Inflammatory macrophage (primary cell): ENCODE measurements at places on chromosomes 3 and 15.
A peak's percentile ranks its signal among the peaks of the same experiment; 100 is the strongest.

GRCh38 chr3:24264748-24265158 lies 229.9 kb downstream of the THRB start:
- peak; percentile 55 for DNase-seq

DNA sequence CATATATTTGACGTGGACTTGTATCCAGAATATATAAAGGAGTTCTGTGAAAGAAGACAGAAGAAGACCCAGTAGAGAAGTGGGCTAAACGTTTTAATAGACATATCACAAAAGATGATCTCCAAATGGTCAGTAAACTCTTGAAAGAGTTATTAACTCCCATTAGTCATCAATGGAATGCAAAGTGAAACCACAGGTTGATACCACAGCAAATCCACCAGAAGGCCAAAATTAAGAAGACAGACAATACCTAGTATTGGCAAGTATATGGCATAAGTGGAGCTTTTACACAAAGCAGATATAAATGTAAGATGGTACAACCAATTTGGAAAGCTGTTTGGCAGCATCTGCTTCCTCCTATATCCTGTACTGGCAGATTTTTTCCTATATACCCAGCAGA lies 6.0 kb downstream of the SPATA16 start:
- no peak for DNase-seq

GRCh38 chr3:100956276-100956675 lies 36.9 kb downstream of the ABI3BP start:
- no peak for DNase-seq

- no peak for DNase-seq
Observed at GRCh38 chr3:42844412-42844713, 31.3 kb downstream of the CYP8B1 start.

DNA sequence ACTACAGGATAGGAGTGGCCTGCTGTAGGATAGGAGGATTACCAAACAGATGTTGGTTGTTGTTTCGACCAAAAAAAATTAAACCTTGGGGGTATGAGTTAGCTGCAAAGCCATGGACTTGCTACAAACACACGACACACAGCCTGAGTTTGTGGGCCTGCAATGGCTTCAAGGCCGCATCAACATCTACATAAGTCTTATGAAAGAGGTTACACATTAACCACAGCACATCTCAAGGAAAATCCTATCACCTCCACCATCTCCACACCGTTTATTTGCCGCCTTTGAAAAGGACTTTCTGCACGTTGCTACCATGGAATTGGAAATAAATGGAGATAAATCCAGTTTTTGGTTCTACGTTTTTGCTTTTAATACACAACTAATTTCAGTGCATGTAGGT lies 23.0 kb downstream of the LRIG1 start:
- DNase-seq: no peak

DNA sequence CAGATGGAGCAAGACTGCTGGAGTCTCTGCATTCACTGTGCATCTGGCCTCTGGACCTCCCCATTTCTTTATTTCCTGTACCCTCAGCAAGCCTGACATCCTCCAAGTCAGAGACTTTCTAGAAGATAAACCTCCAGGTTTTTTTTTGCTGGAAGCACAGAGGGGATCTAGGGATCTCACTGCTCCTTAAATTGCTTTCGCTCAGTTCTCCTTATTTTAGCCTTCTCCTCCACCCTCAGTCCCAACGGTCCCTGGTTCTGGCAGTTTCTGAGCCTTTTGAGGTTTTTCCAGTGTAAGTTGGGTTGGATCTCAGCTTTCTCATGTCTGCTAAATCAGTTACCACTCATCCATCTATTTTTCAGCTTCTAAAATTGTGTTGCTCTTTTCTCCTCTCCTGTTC lies 22.7 kb upstream of the CHD2 start:
- DNase-seq: no peak

DNA sequence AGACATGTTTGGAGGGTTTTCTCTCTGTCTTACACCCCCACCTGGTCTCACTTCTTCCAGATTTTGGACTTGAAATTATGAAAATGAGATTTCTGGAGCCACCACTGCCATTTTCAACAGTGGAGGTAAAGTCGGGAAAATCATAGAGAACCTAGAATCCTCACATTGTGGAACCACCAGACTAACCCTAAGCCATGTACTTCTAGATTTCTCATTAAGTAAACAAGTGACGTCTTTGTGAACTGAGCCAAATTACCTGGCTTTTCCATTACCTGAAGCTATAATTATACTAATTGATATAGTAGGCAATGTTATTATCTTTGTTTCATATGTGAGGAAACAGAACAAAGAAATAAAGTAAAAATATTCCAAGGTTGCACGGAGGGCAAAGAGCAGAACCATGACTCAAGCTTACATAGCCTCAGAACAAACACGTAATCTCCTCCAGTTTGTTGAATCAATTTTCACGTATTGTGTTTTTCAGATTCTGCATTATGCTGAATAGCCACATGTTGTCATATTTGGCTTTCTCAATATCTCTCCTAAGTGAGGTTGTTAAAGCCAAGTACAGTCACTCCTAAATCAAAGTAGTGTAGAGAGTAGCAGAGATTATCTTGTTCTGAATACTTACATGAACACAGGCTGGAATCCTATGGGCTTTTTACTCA lies 101.3 kb upstream of the CMC1 start:
- DNase-seq: no peak

DNA sequence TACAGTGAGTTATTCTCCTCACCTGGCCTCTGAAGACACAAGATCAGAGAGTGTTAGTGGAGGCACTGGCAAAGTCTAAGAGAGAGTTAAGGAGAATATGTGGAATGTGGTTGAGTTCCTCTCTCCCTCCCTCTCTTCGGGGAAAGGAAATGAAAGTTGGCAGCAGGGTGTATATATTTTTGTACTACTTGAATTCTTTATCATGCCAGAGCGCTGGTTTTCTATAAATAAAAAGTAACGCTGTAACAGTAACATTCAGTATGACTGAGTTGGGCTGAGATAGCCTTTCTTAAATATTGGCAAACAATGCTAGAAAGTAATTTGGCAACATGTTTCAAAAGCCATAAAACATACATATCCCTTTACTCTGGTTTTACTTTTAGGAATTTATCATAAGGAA lies 77.5 kb upstream of the TNFAIP8L3 start:
- DNase-seq: no peak

DNA sequence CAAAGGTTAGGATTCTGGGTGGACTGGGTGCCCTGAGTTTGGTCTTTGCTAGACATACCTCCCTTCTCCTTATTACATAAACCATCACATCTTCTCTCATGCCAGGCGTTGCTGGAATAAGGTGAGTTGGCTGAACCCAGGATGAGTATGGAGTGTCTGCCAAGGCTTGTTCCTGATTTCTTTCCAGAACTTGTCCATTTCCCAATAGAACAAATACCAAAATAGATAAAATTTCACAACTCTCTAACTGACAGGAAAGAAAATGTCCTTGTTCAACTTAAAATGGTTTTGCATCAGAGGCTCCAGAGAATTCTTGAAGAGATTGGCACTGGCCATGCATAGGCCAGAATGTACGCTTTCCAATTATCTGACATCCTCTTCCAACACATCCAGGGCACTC lies 291.9 kb downstream of the IGSF11 start:
- DNase-seq: no peak

DNA sequence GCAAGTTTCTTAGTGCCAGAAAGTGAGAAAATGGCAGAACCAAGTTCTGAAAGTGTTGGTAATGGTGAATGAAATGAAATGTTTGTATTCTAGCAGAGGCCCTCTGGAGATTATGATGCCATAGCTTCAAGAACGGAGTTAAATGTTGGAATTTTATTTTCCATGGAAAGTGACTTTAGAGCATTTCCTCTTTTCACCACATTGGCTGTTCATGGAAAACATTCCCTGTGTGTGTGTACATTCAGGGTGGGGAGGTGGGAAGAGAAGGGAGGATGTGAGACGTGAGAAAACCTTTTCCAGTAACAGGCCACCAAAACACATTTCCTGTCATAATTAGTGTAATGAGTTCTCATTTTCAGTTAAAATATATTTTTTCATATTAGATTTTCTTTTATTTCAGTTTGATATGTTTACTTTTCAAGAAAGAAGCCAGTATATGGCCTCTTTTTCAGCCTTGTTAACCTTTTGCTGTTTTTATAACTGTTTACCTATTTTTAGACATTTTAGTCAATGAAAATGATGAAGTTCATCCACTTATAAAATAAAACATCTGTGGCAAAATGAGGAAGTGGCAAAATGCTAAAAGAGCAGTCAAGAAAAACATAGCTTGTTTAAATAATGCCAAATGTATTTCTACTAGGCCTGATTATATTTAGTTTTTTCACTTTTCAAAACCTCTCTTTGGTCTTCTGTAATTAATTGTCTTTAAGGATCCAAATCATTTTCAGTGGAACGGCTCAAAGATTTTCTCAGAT lies 21.6 kb downstream of the SAMMSON start:
- DNase-seq: no peak

- no peak for DNase-seq
Observed at GRCh38 chr3:70250492-70250891, 61.9 kb downstream of the MDFIC2 start.

GRCh38 chr3:18898911-18899310 lies 249.4 kb upstream of the KCNH8 start:
- no peak for DNase-seq

DNA sequence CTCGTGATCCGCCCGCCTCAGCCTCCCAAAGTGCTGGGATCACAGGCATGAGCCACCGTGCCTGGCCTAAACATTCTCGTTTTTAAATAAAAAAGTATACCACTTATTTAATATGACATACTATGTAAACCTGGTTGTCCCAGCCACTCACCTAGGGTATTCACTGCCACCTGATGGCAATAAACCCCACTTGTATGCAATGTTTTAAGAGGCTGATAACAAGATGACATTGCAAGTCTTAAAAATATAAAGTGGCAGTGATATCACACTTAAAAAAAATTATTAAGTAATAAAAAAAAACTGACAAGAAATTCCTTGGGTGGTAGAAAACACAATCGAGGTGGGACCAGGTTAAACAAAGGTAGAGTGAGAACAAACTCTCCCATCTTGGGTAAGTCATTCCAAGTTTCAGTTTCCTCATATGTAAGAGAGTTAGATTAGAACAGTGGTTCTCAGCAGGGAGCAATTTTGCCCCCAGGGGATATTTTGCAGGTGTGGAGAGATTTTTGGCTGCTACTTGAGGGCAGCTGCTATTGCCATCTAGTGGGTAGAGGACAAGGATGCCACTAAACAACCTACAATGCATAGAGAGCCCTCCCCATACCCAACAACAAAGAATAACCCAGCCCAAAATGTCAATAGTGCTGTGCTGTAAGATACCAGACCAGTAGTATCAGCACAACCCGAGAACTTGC lies 14.5 kb downstream of the ARF4 start:
- no peak for DNase-seq

DNA sequence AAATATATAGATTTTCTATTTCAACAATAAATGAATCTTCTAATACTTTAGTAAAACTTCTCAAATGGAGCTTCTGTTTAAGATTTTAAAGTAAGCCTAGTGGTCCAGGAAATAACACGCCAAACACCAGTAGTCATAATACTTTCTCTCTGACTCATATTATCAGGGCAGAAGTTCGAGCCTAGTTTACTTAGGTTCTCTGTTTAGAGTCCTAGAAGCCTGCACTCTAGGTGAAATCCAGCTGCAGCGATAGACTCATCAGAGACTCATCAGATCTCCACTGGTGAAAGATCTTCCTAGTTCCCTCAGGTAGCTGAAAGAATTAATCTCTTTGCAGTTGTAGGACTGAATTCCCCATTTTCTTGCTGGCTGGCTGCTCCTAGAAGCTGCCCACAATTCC lies 552.5 kb upstream of the ROBO2 start:
- DNase-seq: no peak

DNA sequence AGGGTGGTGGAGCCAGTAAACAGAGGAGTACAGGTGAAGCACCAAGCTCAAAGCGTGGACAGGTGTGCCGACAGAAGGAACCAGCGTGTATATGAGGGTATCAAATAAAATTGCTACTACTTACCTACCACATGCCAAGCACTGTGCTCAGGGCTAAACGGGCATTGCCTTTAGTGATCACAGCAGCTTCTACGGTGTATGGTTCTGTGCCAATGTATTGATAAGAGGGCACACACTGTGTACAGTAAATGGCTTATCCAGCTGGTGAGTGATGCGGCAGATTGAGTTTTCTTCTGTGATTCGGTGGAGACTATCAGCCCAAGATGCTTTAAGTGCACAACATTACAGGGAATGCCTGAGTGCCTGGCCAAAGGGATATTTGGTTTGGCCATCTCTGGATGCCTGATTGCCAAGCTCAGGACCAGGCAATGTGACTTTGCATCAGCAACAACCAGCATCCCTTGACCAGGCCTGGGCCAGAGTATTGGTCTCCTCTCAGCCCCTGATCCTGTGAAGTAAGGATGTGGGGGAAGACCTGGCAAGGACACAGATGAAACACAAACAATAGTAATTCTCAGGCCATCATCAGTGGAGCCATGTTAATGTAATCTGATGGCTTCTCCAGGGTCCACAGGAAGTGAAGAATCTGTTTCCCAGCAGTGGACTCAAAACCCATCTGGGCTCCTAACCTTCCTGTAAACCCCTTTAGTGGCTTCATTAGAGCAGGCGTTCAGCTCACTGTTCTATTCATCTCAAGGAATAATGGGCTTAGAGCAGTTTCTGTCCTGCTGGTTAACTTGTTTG lies 14.1 kb downstream of the STARD5 start:
- DNase-seq: no peak

- DNase-seq: no peak
Observed at GRCh38 chr15:57495554-57496165, 96.0 kb upstream of the MYZAP start.

DNA sequence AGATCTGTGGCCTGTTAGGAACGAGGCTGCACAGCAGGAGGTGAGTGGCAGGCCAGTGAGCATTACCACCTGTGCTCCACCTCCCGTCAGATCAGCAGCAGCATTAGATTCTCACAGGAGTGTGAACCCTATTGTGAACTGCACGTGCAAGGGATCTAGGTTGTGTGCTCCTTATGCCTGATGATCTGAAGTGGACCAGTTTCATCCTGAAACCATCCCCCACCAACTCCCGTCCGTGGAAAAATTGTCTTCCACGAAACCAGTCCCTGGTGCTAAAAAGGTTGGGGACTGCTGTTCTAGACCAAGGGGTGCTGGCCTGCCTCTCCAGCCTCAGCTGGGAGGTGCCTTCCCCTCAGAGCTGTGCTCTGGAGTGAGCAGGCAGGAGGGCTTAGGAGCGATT lies 61.4 kb downstream of the RPLP1 start:
- no peak for DNase-seq

DNA sequence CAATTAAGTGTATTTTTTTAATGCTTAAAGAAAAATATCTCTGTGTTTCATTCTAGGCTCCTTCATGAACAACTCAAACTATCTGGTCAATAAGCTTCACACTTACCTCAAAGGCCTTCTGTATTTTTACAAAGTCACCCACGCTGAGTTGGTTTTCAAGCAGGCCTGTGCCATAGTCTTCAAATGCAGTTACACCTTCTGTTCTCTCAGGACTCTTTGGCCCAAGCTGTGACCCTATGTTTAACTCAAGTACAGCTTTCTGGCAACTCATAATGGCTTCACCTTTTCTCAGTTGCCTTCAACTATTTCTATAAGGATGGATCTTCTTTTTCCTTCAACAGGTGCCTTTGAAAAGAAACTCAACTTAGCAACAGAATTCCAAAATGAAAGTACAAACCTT lies 587 bp downstream of the WDR49 start:
- DNase-seq: no peak

GRCh38 chr15:66834881-66835878 lies 133.1 kb downstream of the SMAD6 start:
- DNase-seq: peak; percentile 95
